Fibroblast of lung (primary cell): ENCODE measurements at places on chromosomes 5 and 9. TPM values are rescaled to one million over a fixed set of nuclear protein-coding genes. Genes with fewer than 3 reads are reported as not detected.
A peak's percentile ranks its signal among the peaks of the same experiment; 100 is the strongest.

CCNB1 gene
- 8.2 and 74.3 TPM in 2 replicates for total RNA-seq

OTP gene
- not detected in 2 replicates for total RNA-seq

DNA sequence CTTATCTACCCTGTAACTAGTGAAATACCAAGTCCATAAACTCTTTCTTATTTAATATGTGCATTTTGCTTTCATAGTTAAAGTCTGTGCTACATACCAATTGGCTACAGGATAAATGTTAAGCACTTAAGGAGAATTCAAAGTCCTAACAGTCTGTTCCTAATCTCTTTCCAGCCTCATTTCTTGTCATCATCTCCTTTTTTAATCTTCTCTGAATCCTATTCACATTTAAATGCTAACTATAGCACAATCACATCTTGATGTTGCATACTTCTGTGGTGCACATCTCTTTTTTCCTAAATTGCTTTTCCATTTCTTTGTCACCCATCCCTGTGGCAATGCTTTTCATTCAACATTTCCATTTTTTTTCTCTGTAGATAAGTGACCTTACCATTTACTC, 996.1 kb upstream of the TYRP1 start:
- no peak for DNase-seq
- H3K36me3 ChIP-seq, result no peaks in the 10 kb centered on the region
- H3K4me1 ChIP-seq, result no peaks in the 10 kb centered on the region
- H3K27ac ChIP-seq, result no peak overlapping the region

DNA sequence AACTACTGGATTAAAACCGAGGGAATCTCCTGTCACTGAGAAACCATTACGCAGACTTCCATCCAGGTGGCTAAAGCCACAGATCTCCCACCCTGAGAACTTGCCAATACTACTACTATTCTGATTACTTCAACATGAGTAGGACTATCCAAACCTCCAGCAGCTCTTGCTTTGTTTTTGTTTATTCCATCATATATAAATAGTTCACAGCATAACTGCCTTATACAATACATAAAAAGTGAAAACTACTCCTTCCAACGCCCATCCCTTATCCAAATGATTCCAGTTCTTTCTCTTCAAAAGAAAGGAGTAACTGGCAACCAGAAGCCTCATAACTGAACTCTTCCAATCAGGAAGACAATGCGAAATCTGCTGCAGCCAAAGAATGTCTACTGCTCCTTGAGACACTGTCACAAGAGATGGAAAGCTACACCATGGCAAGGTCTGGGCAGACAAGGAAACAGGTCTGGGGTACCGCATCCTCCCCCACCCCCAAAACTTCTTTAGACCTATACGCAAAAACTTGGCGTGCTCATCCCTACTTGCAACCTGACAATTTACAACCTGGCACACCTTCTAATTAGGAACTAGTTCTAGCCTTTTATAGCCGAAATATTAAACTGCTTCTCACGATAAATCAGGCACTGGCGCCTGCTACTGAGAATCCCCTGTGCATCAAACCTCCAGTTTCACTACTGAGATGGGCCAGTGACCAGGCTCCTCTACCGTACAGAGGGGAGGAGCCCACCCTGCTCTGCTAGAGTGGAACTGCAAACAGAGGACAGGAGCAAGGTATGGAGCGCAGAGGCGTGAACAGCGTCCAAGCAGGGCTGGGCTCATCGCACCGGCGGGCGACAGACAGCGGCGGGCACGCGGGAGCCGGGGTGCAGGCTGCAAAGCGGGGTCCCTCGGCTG, 986 bp downstream of the PLPP1 start:
- H3K36me3 ChIP-seq, result no peaks in the 10 kb centered on the region
- peak; percentile 44 for DNase-seq
- H3K4me1 ChIP-seq, result peaks cover 4% of the 10 kb centered on the region
- H3K4me3 ChIP-seq, result peak overlapping the region; percentile 71
- H3K27me3 ChIP-seq, result no peaks in the 10 kb centered on the region

GRCh38 chr5:139683295-139684271, 35.4 kb downstream of the CXXC5 start:
- no peak for DNase-seq
- peaks cover 2% of the 10 kb centered on the region for H3K36me3 ChIP-seq
- H3K27ac ChIP-seq, result no peak overlapping the region
- H3K4me1 ChIP-seq, result peaks cover 6% of the 10 kb centered on the region
